NCI-H187 (cell line): ENCODE measurements at places on chromosomes 16 and 17.

DNA sequence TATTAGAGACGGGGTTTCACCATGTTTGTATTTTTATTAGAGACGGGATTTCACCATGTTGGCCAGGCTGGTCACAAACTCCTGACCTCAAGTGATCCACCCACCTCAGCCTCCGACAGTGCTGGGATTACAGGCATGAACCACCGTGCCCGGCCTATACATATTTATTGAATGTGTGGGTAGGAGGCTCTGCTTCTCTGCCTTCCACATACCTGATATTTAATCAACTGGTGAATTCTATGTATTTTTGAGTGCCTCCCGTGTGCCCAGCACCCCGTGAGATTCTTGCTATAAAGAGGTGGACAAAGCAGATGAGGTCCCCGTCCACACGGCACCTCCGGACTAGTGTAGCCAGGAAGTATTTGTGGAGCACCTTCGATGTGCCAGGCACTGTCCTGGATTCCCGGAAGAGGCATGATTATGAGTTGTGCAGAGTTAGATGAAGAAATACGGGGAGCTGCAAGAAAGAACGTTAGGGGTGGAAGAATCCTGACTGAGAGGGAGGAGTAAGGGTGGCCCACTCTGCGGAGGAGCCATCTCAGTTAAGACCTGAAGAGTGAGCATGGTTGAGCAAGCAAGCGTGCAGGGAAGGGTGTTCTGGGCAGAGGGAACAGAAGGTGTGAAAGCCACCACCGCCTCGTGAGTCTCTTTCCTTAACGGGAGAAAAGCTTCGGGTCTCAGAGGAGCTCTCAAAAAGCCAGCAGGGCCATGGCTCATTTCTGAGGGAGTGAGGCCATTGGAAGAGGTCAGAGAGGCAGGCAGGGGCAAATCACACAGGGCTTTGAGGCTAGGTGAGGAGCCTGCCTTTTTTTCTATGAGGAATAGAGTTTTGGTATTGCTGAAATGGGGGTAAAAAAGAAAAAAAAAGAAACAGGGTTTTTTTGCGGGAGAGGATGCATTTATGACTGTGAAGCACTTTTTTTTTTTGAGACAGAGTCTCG, 21.2 kb downstream of the CRISPLD2 start:
- DNase-seq: no peak

- DNase-seq: no peak
Measured at GRCh38 chr17:61455324-61456060, 3.3 kb downstream of the TBX4 start.

- no peak for DNase-seq
Measured at GRCh38 chr17:79082311-79083190, 7.9 kb downstream of the ENGASE start.

DNA sequence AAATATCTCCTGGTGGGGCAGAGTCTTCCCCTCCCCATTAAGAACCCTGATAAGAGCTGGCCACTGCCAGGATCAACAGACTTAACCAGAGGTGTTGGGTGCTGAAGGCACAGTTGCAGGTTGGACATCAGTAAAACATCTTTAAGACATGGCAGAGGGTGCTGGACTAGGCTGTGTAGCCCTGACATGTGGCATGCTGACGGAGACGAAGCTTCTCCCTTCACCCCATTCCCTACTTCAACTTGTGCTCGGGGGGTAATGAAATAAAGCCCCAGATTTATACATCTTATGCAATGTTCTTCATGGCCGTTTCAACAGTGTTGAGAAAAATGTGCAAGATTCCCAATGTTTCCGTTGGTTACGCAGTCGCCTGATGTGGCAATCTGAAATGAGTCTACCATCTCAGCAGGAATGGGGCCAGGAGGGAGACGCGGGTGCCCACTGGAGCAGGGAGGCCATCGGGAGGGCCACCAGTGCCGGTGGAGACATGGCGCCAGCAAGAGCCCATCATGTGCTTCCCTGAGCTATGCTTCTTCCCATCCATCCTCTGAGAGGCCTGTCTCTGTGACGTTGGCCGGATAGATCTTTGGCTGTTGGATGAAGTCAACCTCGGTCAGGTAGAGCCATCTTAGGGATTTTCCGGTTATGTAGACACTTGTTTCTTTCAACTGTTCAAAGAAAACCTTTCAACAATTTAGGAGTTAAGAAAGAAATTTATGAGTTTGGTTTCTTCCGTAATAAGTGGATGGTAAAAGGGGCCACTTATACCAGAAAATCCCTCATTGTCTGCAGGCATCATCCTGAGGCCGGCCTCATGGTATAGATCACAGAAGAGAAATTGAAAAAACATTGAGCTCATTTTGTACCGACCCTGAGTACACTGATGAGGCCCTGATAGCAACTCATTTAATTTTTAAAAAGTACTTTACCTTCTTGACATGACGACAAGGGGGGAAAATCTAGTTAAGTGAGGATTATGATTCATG, 6.4 kb downstream of the IRF8 start:
- DNase-seq: no peak

DNA sequence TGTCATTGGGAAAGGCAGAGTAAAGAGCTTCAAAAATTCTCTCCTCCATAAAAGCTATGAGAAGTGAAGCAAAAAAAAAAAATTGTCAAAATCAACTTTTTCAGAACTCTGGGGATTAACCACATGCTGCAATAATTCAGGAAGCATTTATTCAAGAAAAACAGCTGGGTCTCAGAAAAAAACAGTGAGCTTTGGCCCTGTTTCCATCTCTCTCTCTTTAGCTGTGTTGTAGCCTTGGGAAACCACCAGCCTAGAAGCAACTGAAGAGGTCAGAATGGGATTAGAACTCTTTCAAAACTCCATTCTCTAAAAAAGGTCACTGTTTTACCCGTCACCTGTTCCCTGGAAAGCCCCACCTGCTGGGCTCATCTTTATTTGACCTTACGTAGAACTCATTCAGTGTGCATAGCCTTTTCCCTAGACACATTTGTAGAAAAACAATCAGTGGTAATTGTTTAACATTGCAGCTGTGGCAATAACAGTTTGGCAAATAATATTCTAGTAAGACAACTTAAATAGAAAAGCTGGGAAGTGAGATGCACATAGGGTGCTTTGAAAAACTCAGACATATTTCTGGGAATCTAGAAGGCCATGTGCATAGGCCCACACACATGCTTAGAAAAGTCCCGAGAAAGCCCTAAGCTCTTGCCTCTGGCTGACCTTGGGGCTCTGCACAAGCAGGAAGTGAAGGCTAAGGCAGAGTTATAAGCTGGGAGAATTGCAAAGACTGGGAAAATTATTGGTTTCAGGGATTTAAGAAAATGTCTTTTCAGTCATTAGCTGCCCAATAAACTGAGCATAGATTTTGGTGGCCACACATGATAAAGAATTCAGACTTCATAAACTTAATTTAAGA, 18.0 kb downstream of the SLC5A11 start:
- DNase-seq: no peak

DNA sequence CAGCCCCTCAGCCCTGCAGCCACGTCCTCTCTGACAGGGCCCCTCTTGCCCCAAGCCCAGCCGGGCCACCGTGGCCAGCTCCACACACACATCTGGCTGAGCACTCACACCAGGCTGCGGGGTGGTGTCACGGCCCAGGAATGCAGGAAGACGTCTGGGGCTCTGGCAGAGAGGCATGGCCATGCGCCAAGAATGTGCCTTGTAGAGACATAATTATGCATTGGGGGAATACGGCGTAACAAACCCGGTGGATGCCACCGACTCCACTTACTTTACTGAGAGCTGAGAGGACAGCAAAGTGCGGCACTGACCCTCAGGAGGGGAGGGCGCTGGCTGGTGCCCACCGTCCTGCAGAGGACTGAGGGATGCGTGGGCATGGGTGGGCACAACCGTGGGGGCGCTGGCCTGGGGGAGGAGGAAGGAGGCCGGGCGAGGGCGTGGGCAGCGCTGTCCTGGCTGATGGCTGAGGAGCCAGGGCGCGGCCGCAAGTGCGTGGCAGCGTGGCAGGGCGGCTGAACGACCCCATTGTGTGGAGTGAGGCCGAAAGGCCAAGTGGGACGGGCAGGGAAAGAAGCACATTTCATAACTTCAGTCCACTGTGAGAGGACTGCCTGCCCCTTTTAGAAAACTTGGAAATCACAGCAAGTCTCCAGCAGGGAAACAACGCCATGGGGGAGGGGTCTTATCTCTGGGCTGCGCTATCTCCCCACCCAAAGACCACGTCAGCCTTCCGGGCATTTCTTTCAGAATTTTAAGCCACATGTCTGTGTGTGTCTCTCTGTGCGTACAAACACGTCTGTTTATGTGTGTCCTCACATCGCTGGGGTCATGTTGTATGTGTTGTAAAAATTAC, 30.6 kb downstream of the METRNL start:
- no peak for DNase-seq

DNA sequence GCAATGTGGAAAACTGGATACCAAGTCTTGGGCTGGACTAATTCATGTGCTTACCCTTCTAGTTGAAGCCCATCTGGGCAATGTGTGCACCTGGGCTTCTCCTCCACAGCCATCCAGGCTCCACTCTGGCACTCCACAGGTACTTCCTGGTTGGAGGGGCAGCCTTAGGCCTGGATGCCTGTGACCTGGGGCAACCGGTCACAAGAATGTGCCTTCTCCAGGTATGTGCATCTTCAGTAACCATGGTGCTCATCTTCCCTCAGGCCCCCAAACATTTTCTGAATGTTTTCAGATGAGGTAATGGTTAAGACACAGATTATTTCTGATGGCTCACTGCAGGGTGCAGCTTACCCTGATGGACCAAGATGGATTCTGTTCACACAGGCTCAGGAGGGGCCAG, 11.1 kb downstream of the C16orf86 start:
- no peak for DNase-seq

DNA sequence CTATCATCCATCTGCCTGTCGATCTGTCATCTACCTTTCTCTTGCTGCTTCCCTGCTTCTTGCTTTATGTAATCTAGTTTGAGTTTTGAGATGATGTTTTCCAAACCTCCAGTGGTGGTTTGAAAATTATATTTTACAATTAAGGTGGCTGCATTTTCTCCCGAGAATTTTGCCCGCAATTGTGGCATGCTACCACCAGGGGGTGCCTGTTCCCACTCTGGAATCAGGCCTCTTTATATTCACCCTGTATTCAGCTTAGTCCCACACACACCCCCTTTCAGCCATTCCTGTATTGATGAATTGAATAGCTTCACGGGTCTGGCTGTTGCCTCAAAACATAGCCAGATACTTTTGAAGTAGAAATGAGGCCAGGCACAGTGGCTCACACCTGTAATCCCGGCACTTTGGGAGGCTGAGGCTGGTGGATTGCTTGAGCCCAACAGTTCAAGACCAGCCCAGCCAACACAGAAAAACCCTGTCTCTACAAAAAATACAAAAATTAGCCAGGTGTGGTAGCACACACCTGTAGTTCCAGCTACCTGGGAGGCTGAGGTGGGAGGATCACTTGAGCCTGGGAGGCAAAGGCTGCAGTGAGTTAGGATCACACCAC, 3.2 kb downstream of the PRSS22 start:
- DNase-seq: no peak

DNA sequence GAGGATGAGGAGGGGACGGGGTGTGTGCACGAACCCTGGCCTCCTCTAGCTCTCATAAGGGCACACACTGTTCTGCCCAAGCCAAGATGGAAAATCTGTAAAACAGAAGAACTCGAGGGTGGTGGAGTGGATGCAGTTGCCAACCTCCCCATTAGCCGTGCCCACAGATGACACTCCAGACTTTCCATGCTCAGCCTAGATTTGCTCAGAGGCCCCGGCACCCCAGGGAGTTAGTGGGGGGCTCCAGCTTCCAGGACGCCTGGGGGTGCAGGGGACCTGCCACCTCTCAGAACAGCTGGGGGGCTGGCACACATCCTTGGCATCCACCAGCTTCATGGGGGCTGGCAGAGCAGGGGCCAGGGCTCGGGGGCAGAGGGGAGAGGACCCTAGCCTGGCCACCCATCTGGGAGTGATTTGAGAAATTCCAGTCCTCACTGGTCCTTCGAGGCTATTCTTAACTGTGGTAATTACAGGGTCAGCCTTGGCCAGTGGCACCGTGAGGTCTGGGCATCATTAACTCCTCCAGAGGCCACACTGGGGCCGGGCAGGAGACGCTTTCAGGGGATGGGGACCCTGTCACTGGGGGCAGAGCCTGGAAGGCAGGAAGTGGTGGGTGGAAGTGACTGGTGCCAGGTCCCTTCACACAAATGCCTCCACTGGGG, 14.3 kb downstream of the VASN start:
- DNase-seq: no peak

DNA sequence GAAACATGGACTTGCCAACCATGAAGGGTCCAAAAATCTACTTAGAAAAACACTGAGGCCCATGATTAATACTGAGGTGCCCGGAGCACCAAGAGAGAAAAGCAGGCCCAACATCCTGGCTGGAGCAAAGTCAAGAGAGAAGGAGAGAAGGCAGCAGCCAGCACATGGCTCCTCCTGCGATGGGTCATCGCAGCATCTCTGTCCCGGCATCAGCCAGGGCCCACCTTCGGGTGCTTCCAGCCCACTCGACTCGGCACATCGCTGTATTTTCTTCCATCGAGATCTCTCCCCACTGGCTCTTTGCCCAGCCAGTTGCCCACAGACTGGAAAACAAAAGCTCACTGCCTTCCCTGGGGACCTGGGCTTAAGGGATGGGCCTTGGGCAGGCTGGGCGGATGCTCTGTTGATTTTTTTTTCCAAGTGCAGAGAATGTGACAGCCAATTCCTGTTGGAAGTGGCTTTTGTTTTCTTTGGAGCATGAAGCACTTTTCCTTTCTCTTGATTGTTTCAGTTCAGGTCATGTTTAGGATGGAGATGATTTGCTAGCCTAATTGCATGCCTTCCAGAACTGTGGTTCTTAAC, 58.1 kb downstream of the CYB5B start:
- peak; percentile 75 for DNase-seq

- DNase-seq: peak; percentile 8
Measured at GRCh38 chr17:44865231-44865660, 17.6 kb downstream of the HIGD1B start.

GRCh38 chr16:86964796-86965241, 352.4 kb downstream of the C16orf95 start:
- no peak for DNase-seq

DNA sequence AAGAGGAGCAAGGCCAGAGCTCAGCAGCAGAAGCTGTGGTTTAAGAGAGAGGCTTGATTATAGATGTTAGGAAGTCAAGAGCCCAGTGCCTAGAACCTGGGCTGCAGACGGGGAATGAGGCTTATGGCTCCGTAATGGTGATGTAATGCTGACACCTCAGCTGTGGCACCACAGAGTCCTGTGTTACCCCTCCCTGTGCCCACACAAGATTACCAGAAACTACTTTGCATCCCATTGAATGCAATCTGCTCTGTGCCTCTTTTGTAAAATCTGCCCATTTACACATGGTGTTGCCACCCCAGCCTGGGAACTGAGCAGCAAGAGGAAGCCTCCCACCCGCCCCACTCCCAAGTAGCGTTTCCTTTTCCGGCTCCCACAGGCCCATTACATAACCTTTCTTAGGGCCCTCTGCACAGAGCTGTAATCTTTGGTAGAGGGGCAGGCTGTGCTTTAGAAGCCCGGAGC, 57.0 kb downstream of the PITPNC1 start:
- no peak for DNase-seq

DNA sequence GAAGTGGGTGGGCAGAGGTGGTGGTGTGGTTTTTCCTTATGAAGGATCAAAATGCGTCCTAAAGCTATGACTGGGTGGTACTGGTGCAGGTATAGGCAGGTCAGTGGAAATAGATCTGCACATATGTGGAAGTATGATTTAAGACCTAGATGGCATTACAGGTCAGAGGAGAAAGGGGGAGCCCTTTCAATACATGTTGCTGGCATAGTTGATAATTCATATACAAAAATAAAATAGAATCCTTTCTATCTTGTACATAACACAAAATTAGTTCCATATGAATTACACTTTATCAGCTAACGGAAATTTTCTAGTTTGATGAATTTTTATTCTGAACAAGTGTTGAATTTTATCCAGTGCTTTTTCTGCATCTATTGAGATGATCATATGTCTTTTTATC, 20.8 kb upstream of the PIK3R5 start:
- no peak for DNase-seq
